Brain (organoid and tissue), 16 donors: ENCODE measurements at places on chromosomes 7 and 10.
A peak's percentile ranks its signal among the peaks of the same experiment; 100 is the strongest.

GRCh38 chr7:138032186-138032585 lies 30.3 kb upstream of the CREB3L2 start:
- DNase-seq, result no peak

- no peak for DNase-seq
Measured at GRCh38 chr7:1945558-1945957, 275.5 kb downstream of the ELFN1 start.

GRCh38 chr7:132029369-132030085 lies 473.1 kb upstream of the PODXL start:
- peak; percentile 74 for DNase-seq

- DNase-seq, result peak; percentile 71
Measured at GRCh38 chr10:26890956-26891355, 30.2 kb upstream of the ABI1 start.
